Suppressor macrophage treated with lipopolysaccharide for 1 hour (primary cell): ENCODE measurements at places on chromosomes 11 and 22.

DNA sequence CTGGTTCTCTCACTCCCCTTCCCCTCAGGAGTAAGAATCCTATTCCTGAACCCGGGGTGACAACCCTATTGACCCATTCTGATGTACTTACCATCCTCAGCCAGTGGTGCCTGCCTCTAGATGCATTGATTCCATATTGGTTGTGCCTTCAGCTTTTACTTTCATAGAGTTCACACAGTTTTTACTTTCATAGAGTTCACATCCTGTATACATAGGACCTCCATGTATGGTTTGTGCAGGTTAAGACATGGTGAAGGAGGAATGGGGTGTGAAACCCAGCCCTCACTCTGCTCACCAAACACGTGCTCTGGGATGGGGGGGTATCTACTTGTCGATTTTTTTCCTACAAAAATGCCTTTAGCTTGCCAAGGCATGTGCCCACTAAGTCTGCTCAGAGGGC, 105.6 kb upstream of the TBCEL start:
- DNase-seq = no peak

GRCh38 chr11:73198677-73199076, 19.4 kb upstream of the P2RY2 start:
- DNase-seq = no peak

DNA sequence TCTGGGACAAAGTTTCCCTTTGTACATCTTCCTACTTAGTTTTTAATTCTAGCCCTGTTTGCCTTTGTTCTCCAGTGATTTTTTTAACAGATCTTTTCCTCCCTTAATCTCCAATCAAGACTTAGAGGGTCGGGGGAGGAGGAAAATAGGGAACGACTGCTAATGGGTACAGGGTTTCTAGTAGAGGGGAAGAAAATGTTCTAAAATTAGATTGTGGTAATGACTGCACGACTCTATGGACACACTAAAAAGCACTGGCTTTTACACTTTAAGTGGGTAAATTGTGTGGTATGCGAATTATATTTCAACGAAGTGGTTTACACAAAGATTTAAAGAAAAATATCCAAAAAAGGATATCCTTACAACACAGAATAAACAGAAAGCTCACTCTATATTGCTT, 110.0 kb upstream of the SPON1 start:
- peak; percentile 20 for DNase-seq

GRCh38 chr22:36037102-36037758, 8.6 kb upstream of the RBFOX2 start:
- no peak for DNase-seq

DNA sequence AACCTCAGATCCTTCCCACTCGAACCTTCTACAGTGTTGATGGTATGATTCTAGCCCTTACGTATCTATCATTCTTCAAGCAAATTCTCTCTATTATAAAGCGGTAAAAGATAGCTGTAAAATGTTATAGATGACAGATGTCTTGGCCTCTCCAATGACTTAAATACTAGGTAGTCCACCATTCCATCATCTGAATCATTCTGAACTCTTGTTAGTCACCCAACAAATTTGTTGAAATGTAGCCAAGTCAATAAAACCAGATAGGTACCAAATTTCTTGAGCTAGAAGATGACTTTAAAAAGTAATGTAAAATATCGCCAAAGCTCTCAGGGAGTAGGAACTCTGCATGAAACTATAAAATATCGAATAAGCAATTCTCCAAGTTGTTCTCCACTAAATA, 32.6 kb upstream of the PICALM start:
- no peak for DNase-seq

DNA sequence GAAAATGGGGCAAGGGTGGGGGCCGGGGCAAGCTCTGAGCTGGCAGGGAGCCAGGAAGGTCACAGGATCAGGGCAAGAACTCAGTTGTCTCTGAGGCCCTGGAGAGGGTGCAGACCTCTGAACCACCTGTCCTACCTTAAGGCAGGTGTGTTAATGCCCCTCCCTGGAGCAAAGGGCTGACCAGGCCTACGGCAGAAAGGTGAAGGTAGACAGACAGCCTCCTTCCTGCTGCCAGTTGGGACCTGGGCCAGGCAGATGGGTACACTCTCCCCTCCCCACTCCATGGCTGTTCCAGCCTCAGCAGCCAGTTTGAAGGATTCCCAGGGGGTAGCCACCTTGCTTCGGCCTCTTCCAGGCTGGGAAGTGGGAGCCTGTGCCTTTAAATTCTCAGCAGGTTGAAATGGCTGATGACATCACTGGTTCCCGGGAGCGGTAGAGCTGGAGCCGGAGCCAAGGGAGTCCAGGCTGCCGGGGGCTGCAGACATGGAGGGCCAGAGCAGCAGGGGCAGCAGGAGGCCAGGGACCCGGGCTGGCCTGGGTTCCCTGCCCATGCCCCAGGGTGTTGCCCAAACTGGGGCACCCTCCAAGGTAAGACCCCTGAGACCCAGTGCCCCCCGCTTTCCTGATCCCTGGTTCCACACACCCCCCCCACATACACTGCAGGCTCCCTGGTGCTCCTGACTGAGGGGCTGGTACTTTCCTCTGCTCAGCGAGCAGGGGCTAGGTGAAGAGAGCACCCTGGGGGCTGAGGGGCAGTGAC, at the start of gene INPP5J:
TSS of gene INPP5J (plus strand) at position 435 of the 760 bp plus-strand sequence. CDS start at position 484, 49 bp downstream.
- no peak for DNase-seq

GRCh38 chr11:92920331-92920730, 49.1 kb upstream of the MTNR1B start:
- no peak for DNase-seq

GRCh38 chr11:33703788-33704187, 3.2 kb upstream of the C11orf91 start:
- DNase-seq = no peak

DNA sequence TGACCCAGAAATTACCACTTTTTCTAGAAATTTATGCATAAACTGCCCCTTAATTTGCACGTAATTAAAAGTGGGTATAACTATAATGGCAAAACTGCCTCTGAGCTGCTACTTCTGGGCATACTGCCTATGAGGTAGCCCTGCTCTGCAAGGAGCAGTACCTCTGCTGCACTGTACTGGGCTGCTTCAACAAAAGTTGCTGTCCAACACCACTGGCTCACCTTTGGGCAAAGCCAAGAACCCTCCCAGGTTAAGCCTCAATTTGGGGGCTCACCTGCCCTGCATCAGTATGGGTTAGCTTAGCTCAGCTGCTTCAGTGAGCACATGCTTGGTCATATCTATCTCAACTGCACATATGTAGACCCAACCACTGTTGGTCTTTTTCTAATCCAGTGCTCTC, 4.5 kb downstream of the DMC1 start:
- DNase-seq = no peak

DNA sequence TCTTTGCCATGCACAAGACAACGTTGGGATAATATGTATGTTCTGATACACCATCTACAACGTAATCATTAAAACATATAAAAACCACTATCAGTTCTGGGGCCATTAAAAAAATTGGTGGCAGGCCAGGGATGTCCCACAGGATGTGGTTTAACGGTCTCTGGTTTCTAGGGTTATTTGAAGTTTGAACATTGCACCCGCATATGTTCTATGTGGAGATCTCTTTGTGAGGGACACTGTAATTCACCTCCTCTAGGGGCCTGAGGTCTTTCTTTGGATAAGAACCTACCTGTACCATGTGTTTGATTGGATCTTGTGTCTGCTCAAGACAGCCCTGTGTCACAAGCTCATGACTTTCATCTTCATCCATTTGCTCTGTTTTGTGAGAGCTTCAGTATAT, 73.2 kb downstream of the GGTLC2 start:
- no peak for DNase-seq

DNA sequence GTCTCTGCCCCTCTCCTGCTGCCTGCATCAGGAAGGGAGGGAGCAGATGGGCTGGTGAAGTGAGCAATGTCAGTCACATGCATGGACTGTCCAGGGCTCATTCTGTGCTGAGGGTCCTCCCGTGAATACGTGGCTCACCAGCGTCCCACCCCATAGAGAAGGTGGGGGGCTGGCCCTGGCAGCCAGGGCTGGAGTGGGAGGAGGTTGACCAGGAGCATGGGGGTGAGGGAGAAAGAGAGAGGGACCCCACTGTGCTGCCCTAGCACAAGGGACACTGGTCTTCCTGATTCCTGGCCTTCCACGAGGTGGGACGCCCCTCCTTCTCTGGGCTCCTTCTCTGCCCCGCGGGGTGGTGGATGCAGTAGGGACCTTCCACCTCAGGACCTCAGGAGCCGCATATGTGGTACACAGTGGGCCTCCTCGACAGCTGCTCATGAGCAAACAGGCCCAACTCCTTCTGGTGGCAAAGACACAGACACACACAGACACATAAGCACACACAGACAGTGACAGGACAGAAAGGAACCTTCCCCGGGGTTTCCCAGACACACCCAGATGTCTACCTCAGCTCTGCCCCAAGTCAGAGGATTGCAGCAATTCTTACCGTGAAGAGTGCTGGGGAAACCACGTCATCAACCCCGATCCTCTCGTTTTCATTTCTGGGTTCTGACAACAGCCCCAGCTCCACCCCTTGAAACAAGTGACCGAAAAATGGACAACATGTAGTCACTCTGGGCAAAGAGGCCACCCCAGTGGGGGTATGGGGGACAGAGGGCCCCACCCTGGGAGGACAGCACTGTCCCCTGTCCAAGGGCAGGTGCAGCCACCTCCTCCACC, 3.6 kb upstream of the APOBEC3A start:
- DNase-seq = peak; percentile 98

DNA sequence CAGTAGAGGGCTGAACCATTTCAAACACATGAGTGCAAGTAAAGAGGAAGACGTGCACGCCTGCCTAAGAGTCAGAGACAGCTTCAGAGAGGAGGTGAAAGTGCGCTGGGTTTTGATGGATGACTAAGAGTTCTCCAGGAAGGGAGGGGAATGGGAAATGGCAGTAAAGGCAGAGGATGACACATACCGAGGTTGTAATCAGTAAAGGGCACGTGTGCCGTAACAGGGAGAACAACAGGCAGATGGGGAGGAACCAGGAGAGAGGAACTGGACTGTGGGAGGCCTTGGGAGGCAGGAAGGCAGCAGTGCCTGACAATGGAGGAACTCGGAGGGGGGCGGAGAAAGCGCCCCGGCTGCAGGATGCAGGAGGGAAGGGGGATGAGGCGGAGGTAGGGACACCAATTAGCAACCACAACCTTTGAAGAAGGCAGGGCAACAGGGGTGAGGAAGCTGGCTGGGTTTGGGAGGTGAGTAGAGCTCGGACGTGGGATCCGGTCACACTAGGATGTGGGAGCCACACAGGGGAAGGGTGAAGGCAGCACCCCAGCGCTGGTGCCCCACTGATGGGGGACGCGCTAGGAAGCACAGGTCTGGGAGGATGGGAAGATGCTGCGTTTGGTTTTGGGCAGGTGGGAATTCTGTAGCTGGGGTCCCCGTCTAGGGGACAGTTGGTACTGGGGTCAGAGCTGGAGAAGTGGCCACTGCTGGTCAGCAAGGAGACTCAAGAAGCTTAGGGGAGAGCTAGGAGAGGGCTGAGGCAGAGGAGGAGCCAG, 67.4 kb downstream of the SCUBE1 start:
- peak; percentile 80 for DNase-seq

DNA sequence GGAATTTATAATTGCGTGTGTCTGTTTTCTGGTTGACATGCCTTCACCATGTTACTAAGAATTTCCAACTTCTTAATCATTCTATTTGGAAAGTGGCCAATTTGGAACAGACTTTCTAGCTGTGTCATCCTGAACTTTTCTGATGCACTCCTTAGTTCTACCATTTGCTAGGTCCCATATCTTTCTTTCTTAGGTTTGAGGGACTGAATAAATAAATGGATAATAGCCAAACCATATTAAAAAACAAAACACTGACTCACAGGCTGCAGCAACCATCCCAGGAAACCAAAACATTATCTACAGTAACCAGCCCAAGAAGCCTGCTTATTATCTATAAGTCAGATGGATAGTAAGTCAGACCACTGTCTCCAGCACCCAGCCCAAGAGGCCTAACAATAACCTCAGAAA, 57.5 kb upstream of the PLET1 start:
- DNase-seq = peak; percentile 56

DNA sequence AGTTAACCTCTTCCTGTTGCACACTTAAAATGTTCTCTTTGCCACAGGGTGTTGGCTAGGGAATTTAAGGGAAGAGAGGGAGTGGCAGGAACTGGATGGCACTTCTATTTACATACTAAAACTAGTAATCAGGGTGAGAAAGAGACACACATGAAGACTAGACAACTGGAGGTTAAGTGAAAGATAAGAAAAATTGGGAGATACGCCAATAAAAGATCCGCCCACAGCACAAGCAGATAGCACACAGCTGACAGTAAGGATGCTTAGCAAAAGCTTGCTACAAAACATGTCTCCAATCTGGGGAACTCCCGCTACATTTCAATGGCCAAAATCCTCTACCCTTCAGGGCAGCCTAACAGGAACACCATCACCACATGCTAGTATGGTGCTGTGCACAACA, 12.8 kb downstream of the CPSF7 start:
- no peak for DNase-seq

DNA sequence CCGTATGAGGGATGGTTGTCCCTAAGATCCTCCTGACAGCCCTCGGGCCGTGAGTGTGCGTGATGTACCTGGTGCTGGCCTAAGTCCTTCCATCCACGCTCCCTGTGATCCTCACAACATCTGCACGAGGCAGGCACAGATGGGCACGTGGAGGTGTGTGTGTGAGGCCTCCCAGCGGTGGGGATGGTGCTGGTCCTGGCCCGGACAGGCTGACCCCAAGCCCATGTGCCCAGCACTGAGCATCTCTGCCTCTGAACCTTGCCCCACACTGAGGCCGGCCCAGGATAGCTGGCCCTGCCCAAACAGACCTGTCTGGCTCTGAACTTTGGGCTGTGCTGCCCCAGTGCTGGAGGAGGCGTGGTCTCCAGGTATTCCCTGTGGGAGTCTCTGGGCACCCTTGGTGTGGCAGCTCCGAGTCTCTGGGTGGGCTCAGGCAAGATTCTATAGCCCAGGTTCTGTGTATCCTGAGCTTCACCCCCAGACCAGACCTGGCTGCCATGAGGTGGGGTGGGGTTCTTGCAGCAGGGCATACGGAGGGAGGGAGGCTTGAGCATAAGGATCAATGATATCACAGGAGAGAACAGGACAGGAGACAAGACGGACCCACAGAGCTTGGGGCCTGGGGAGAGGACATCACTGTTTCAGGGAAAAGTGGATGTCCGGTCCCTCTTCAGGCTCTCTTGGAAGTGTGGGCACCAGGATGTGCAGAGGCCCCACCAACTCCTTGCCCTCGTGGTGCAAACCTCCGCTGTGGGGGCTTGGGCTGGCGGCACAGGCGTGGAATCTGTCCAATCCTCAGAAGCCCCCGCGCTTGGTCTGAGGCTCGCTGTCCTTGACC, 881.8 kb downstream of the BRD1 start:
- no peak for DNase-seq
